Left renal cortex interstitium (tissue), 4 donors: ENCODE measurements at places on chromosomes 6 and 20. TPM values are rescaled to one million over a fixed set of nuclear protein-coding genes. Genes with fewer than 3 reads are reported as not detected.

GRCh38 chr6:112298816-112299281, 44.5 kb upstream of the LAMA4 start:
- DNase-seq, result no peak

DNA sequence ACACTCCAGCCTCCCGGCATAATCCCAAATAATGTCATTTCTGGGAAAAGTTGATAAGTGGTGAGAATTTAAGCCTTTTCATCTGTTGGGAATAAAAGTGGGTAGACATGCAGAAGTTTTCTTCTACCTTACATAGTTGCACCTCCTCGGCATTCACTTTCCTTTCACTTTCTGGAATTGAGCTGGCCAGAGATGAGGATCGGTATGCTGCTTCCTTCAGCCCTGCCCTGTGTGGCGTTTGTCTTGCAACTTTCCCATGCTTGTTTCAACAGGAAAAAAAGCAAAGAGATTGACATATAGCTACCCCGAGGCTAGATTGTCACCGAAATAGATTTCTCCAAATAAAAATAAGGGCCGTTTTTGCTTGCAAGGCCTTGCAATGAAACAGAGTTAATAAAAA, 65.8 kb upstream of the JAG1 start:
- no peak for DNase-seq

- no peak for DNase-seq
These were observed 98.5 kb downstream of the INSM1 start for GRCh38 chr20:20466341-20466879.

DNA sequence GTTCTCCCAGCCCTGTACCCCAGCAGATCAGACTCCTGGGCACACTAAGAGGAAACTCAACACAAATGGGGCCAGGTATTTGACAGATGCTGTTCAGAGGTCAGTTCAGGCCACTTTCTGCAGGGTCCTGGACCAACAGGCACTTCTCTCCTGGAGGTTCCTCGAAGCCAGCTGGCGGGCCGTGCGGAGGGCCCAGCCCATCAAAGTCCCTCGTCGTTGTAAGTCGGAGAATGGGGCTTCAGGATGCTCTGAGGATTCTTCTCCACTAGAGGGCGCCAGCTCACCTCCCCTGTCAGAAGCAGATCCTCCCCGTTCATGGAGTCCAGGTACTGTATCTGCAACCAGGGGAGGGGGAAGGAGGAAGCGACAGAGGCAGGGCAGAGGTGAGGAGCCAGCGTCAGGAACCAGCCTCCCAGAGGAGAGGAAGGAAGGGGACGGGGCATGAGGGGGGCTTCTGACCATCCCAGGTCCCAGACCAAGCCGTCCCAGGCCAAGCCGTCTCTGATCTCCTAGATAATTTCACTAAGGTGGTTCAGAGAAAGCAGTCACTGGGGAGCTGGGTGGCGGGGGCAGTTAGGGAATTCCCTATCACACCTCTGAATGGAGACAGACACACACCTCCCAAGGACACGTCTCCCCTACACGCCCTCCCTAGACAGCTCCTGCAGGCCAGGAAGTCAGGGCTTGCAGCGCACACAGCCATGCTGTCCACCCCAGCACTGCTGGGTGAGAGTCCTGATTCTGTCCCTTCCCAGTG, 11.7 kb upstream of the FAM83C start:
- no peak for DNase-seq

Gene GHRH
- polyA plus RNA-seq, result not detected

Gene CALHM6
- polyA plus RNA-seq, result 5.7 TPM

DNA sequence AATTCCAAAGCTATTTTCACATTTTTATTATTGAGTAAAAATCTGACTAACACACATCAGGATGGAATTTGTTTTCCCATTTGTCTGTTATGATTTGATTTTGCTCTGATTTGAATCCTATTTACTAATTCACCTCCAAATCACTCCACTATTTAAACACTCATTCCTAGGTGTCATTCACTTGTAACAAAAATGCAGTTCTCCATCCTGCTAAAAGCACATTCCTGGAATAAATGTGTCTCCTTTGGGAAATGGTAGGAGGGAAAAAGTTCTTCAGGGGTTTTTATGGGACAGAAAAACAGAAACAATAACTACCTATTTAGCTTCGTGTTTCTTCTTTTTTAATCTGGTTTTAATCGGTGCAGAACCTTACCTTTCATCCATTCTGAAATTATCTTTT, 494.1 kb upstream of the CITED2 start:
- no peak for DNase-seq

- DNase-seq, result no peak
These were observed 106.5 kb upstream of the LAMP5 start for GRCh38 chr20:9407805-9408421.

Gene STX11
- 0.81 TPM for polyA plus RNA-seq
